BJ (cell line): ENCODE measurements at places on chromosomes 3 and 15.

DNA sequence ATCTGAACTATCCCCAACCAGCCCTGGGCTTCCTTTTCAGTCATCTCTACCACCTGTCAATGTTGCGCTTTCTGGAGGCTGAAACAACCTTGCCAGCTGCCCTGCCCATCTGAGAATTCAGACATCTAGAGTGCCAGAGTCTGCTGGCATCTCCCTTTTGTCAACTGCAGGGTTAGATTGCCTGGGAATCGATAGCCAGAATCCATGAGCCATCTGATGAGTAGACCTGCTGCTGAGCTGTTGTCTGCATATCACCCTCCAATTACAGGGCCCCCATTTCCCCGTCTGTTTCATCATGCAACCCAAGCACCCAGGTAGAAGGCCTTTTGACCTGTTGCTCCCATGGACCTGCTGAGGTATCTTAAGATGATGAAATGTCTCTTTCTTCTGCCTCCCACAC is 280.1 kb downstream of the EPHB1 start:
- DNase-seq: no peak

DNA sequence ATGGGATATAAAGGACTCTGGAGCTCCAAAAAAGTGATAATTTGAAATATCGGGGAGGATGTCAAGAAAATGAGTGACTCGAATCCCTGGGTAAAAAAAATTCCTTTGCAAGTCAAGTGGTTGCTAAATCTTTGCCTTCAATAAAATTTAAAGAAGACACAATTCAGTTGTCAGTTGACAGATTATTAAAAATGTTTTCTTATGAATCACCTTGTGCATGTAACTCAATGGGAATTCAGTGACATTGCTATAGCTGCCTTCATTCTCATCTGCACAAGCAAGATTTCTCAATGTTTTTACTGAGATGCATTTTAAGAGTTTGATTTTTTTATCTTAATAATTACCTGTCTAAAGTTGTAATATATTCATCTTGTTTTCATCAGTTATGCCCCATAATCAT is 264.0 kb upstream of the IL12A start:
- no peak for DNase-seq

DNA sequence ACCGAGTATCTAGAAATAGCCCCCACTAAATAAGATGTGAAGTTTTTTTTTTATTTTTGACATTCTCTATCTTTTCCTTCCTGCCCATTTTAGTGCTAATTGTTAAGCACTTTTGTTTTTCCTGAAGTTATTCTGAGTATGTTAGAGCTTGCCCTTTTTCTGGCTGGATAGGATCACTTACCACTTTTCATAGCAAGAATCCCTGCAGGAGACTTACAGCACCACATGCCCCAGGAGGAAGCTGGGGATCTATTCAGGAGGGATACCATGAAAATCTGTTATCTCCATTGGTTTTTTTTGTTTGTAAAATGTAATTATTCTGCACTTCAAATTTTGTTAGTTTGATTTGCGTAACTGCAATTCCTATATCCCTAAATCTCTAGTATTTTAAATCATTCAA is 968.4 kb downstream of the ZPLD1 start:
- no peak for DNase-seq

DNA sequence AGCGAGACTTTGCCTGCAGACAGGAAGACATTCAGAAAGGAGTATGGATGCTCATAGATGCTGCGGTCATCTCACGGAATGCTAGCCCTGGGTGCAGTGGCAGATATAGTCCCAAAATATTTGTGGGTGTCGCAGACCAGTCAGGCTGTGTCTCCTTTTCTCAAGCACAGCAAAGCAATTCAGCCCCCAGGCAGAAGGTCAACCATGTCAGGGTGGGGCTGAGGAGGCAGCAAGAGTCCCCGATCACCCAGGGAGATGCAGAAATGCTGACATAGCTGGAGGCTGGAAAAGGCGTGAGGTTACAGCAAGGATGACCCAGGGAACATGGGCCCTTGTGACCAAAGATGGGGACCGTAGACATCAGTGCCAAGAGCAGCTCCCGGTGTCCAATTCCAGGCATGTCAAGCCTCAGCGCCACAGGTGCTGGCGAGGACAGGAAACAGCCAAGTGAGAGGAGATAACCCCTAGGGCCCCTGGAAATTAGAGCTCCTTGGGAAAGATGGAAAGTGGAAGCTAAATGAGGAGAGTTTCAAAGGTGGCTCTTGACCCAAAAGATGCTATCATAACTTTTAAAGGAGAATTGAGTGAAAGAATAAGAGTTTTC is 81.2 kb upstream of the ABHD17C start:
- DNase-seq: no peak
